Non-pigmented ciliary epithelial cell (primary cell): ENCODE measurements at places on chromosomes 16 and 17.

GRCh38 chr17:27601069-27601974 is 29.7 kb upstream of the LGALS9 start:
- DNase-seq: no peak

DNA sequence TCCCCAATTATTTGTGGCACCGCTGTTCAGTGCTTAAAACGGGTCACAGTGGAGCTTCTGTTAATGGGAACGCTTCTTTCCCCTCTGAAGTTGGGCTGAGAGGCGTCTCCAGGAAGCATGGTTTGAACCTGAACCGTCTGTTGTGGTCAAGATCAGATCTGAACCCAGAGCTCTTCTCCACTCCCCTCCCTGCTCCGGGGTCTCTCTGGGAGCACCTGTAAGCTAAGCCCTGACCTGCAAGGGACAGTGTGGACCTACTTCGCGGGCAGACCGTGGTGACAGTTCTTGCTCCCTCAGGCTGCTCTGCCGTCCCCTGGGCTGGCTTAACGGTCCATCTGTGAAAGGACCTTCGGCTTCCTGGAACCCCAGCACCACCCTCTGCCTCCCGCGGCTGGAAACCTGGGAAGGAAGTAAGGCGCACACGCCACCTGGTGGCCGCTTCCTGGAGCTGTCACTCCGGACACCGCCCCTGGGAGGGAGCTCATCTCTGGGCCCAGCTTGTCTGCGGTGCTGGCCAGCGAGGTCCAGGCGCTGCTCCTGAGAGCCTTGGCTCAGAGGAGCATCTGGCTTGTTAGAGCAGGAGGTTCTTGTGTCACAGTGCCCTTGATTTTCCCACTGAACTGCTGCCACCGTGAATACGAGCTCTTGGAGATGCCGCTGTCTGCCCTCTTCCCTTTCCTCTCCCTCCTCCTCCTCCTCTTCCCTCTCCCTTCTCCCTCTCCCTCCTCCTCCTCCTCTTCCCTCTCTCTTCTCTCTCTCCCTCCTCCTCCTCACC is 518.5 kb upstream of the EEF2KMT start:
- DNase-seq: no peak

GRCh38 chr17:50218771-50219315 is 17.4 kb upstream of the COL1A1 start:
- peak; percentile 93 for DNase-seq

GRCh38 chr17:41490000-41490990 is 585 bp upstream of the KRT36 start:
- no peak for DNase-seq
